ENCODE measurements at places on chromosomes 11 and 22.
A peak's percentile ranks its signal among the peaks of the same experiment; 100 is the strongest.

DNA sequence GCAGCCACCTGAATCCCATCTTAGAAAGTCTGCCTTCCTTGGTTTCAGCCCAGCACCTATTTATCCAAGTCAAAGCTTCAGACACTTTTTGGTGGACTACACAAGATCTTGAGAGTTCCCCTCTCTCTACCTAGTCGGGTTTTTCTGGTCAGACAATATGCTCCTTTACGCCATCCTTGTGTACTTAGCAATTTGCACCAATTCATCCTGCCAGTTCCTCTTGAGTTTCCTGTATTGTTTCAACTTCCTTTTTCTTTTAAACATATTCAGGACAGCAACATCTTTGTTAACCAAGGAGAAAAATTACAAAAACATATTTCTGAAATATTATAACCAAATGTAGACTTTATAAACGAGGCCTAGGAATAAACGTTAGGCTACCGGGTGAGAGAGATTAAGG, 368.2 kb upstream of the CADM1 start:
- no peak for DNase-seq

GRCh38 chr11:57399221-57399620, 8.8 kb upstream of the PRG2 start:
- DNase-seq, result no peak

DNA sequence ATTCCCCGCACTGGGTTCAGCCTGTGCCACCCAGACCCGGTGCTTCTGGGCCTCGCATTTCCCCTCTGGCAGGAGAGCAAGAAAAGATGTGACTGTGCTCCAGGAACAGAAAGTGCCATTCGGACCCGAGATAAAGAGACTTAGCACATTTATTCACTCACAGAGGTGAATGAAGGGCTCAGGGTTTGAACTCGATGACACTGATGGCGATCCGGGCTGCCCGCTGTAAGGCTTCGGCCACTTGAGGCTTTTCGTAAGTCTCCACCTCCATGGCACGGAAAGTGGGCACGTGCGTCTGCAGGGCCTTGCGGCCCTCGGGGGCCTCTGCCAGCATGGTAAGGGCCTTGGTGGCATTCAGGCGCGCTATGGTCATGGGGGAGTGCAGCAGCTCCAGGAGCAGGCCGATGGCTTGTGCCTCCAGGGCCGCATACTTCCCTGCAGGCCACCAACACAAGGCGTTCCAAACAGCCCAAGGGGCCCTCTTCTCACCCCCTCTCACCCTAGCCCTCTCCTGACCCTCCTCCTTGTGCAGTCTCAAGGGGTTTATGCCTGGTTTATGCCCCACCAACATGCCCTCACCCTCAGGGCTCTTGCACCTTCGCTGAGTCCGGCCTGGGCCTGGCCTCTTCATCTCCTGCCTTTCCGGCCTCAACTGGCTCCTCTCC, 10.9 kb upstream of the GNAZ start:
- no peak for DNase-seq

GRCh38 chr11:123654566-123655081, at the start of gene SCN3B:
Gene SCN3B, minus strand, starts transcription at chr11:123654624. Its CDS starts 823 bp downstream, at chr11:123653801.
- DNase-seq, result peak; percentile 87

DNA sequence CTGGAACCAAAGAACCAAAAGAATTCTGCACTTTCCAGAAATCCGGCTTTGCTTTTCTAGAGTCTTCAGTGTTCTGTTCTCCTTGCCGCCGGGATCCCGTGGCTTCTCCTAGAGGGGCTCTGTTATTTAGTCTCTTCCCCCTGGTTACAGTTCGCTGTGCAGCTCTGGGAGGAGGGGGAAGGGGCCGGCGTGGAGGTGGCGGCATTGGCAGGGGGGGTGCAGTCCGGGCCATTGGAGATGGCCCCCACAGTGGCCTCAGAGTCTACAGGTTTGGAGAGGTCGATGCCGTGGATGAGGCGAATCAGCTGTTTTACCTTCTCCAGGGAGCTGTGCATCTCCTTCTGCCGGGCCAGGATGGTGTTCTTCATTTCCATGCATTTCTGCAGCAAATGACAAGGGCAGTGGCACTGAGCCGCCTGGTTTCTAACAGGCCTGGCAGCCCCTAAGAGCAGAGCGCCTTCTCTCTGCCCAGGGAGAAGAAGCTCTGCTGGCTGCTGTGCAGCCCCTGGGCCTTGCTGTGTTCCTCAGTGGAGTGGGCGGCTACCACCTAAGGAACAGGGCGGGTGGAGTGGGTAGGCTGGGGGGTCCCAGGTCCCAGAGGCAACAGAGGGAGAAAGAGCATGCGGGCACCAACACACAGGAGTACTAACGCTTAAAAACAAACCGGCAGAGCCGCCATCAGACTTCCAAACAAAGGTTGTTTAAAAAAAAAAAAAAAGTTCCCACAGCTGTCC, 11.6 kb downstream of the LARGE2 start:
- DNase-seq, result peak; percentile 7

DNA sequence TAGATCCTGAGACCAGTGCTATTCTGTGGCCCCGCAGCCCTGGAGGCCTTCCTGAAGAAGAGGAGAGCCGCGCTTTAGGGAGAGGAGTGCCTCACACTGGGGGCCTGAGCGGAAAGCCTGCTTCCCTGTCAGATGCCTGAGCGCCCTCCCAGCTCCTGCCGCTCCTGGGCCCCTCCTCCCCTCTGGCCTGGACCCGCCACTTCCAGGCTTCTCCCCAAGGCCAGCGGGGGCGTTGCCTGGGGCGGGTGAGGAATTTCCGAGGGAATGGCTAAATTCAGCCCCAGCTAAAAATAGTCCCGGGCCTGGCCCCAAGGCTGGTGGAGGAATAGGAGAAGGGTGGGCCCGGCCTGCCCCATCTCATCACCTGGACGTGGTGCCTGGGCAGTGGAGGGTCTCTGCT, 15.4 kb downstream of the ARHGEF17 start:
- DNase-seq, result peak; percentile 93

- no peak for DNase-seq
These were observed 3.6 kb downstream of the ANKRD13D start for GRCh38 chr11:67292671-67293070.
